ENCODE measurements at places on chromosomes 11 and 22.

- no peak for DNase-seq
These were observed 60.2 kb upstream of the PDE3B start for GRCh38 chr11:14583252-14584034.

DNA sequence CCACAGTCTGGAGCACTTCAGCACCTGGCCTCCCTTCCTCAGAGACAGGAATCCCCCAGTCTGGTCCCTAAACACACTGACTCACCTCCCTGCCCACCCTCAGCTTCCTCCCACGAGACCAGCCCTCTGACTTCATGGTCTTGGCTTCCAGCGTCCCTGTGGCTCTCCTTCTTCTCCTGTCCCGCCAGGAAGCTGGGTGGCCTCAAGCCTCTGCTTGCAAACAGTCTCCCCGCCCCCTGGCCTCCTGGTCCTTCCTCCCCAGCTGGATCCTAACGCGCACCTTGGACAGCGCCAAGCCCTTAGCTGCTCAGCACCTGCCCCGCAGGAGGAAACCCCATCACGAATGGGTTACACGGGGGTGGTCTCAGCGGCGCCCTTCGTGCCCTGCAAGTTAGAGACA, 4.5 kb downstream of the NCF4 start:
- no peak for DNase-seq

DNA sequence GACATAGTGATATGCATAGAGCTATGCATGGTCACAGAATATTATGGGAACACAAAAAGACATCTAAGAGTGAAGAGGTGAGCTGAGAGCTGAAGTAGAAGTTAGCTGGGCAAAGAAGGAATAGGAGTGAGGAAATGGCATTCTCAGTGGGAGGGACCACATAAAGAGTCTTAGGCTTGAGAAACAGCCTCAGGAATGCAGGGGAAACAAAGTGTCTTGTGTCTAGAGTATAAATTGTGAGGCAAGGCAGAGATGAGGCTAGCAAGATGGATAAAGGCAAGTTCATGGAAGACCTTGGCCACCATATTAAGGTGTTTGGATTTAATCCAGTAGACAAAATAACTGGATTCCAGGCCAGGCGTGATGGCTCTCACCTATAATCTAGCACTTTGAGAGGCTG, 40.6 kb upstream of the CRTAM start:
- no peak for DNase-seq

- no peak for DNase-seq
These were observed 13.6 kb upstream of the TMEM216 start for GRCh38 chr11:61378713-61379313.

GRCh38 chr11:114165326-114166230, 106.1 kb downstream of the ZBTB16 start:
- DNase-seq = no peak

- DNase-seq = no peak
These were observed 194.5 kb downstream of the NAV2 start for GRCh38 chr11:19907008-19907579.

DNA sequence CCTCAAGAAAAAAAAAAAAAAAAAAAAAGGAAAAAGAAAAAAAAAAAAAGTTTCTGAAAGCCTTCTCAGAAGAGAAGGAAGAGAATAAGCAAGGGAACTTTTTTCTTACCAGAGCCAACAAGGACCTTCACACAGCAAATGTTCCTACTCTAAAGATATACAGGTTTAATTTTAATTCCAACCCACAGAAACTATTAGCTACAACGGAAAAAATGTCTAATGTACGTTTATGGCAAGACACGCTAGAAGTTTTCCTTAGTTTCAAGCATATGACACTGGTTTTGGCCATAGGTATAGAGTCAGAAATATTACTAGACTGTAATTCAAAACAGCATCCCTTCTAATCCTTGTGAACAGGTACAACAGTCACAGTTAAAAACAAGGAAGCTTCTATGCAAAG, 120.1 kb downstream of the MRTFA start:
- no peak for DNase-seq

DNA sequence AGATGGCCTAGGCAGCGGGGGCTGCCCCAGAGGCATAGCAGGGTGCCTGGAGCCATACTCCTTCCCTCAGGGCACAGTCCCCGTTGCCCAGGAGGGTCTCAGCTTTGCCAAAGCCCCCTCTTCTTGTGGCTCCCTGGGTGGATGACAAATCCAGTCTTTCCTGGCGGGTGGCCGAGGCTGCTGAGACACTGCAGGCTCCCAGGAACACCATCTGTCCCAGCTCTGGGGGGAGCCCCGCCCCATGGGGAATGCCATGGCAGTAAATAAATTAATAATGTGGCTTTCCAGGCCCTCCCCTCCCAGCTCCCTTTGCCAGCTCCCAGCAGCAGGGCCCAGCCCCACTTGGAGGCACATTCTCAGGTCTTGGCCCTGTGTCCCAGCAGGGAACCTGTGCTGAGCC, 45.0 kb downstream of the PDE2A start:
- peak; percentile 65 for DNase-seq

DNA sequence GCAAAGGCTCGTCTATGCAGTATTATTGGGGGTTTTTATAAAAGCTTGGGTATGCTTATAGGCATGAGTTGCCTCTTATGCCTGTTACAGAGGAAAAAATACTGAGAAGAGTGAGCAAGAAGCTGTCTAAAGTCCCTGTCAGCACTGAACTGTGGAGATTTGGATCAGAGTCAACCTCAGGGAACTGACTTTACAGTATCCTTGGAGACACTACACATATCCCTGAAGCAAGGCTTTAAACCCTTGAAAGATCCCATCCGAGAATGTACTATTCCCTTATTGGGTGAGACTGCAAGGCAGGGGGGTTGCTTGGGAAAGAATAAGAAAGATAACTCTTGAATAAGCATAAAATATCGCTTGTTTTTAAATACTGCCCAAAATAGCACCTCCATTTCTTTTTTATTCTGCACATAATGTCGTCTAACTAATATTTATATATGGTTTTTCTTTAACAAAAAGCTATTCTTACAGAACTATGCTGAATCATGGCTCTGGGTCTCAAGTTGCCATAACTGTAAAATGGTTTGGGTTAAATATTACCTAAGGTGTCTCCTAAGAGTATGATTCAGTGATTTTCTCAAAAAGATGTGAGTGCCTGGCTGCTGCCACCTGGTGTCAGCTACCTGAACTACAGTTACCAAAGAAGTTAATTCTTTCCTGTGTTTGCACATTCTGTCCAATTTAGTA, 1062.8 kb downstream of the DLG2 start:
- DNase-seq = no peak

DNA sequence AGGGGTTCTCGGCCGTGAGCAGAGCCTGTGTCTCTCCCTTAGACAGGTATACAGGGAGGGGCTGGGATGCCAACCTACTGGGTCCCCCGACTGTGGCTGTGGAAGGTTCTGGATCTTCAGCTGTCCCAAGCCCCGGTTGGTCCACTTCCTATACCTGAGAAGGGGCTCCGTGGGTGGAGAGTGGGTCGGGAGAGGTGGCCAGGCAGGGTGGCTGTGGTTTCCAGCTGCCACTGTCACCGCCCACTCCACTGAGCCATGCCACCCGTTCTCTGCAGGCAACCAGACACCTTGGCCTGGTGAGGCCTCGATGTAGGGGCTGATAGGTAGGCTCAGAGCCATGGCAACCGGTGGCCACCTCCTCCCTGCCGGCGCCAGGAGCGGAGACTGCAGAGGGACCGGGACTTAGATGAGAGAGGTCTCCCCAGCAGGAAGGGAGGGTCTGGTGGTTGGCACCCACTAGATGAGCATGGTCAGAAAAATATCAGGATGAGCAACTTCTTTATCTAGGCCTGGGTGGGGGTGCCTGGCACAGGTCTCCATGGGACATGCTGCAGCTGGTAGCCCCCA, 53.8 kb downstream of the TRIOBP start:
- DNase-seq = no peak

DNA sequence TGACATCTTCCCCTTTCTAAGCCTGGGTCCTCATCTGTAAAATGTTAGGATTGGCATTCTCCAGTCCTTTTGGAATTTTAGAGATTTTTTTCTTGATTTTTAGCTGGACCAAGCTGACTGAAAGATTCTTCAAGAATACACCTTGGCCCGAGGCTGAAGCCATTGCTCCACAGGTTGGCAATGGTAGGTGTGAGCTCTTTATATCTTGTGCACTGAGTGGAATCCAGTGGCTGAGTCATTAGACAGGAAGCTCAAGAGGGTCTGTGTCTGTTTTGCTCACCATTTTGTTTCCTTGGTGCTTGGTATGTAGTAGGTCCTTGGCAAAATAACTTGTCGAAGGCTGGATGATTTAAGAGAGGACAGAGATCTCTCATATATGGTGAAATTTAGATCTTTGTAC, 6.2 kb downstream of the EIF3L start:
- DNase-seq = no peak

- no peak for DNase-seq
These were observed 238.4 kb downstream of the BUD13 start for GRCh38 chr11:116534270-116534975.

GRCh38 chr11:6559369-6559768, 44.0 kb downstream of the RRP8 start:
- no peak for DNase-seq

DNA sequence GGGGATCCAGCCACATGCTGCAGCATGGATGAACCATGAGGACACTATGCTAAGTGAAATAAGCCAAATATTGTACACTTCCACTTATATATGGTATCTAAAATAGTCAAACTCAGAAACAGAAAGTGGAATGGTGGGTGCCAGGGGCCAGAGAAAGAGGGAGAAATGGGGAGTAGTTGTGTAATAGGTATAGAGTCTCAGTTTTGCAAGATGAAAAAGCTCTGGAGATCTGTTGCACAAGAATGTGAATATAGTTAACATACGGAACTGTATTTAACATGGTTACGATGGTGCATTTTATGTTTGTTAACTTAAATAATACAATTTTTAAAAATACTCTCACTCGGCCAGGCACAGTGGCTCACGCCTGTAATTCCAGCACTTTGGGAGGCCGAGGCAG, 21.2 kb downstream of the GDPD5 start:
- DNase-seq = no peak

- DNase-seq = no peak
These were observed 711.2 kb downstream of the KCNA4 start for GRCh38 chr11:29305456-29306232.

GRCh38 chr22:26484360-26484706, 656 bp downstream of the SRRD start:
- DNase-seq = no peak

DNA sequence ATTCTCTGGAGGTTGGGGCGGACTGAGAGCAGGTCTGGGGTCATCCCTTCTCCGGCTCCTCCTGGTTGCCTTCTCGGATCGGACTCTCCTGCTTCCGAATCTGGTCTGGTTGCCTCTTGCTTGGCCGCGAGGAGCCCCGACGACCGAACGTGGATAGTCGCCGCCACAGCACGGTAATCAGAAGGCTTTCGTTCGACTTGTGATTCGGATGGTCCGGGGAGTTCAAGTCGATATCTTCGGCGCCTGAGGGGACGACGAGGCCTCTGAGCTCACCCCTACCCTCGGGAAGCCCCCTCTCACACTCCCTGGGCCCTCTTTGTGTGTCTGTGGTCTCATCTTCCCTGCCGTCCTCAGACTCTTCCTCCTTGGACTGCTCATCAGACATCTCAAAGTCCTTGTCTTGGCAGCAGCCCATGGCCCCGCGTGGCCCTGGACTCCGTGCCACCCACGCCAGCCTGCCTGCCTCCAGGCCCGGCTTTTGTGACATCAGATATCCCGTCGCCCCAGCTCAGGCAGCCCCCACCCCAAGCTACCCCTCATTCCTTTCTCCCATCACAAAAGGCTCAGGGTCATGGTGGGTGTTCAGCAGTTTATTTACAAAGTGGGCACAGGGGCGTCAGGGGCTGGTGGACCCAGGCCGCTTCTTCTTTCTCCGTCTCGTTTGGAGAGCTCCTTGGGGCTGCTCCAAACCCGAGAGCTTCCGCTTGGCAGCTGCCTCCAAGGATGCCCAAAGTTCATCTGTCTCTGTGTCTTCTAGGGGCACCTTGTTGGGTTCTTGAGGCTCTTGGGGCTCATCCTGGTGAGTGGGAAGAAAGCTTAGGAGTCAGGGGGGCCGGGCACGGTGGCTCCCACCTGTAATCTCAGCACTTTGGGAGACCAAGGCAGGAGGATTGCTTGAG, at the start of gene TEX54:
Gene TEX54 (minus strand): TSS at position 506 of the 899 bp plus-strand sequence.
- DNase-seq = peak; percentile 53

- DNase-seq = no peak
These were observed 122.3 kb downstream of the CHST1 start for GRCh38 chr11:45543081-45543480.

DNA sequence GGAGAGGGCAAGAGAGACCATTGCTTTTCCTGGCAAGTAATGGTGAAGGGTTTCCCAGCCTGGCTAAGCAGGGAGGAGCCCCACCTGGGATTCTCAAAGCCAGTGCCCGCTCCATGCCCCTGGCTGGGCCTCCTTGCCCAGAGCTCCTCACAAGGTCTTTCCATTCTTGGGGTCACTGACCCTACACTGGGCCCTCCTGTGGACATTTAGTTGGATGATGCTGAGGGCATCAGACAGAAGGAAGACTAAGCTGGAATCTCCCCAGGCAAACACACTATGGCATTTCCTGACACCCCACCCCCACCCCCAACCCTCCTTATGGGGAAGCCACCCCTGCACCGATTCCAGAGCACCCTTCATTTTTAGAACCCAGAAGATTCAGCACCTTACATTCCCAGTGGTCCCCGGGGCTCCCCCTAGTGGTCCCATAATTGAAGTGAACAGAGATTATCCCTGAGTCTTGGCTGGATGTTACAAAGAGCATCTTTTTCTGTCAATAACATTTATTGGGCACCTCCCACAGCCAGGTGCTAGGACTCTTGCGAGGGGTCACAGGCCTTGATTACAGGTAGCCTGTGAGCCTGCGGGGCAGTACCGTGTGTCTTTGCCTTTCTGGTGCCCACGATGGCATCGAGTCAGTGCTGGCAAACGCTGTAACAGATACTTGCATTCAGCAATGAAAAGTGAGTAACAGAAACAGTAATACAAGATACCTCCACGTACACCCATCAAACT, 548.5 kb downstream of the BUD13 start:
- DNase-seq = no peak

GRCh38 chr11:100188137-100188783, 498.8 kb upstream of the ARHGAP42 start:
- no peak for DNase-seq

GRCh38 chr11:104999721-105000120, 23.2 kb downstream of the CASP5 start:
- no peak for DNase-seq

GRCh38 chr11:112523477-112523876, 262.8 kb upstream of the PLET1 start:
- peak; percentile 50 for DNase-seq

GRCh38 chr11:2837651-2838050, 47.9 kb downstream of the CDKN1C start:
- DNase-seq = no peak

GRCh38 chr11:119652907-119653659, 75.9 kb downstream of the NECTIN1 start:
- DNase-seq = no peak

DNA sequence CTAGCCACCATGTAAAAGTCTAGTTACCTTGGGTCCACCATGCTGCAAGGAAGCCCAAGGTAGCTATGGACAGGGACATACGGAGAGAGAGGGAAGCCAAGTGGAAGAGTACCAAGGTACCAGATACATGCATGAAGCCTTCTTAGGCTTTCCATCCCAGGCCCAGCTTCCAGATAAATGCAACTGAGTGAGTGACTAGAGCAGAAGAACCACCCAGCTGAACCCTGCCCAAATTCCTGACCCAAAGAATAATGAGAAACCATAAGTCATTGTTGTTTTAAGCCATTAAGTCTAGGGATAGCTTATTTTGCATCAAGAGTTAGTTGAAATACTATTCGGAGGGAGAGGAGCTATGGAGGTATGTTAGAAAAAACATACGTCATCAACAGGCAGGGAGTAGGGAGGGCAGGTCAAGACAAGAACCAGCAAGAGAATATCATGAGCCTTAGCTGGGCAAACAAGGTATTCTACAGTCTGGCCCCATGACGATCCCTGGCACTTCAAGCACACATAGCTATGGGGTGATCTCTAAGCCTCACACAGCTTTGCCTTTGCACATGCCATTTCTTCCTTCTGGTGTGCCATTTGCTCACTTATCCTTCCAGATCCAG, 36.5 kb upstream of the APLNR start:
- DNase-seq = no peak
